ENCODE measurements at places on chromosomes 6 and 20.

DNA sequence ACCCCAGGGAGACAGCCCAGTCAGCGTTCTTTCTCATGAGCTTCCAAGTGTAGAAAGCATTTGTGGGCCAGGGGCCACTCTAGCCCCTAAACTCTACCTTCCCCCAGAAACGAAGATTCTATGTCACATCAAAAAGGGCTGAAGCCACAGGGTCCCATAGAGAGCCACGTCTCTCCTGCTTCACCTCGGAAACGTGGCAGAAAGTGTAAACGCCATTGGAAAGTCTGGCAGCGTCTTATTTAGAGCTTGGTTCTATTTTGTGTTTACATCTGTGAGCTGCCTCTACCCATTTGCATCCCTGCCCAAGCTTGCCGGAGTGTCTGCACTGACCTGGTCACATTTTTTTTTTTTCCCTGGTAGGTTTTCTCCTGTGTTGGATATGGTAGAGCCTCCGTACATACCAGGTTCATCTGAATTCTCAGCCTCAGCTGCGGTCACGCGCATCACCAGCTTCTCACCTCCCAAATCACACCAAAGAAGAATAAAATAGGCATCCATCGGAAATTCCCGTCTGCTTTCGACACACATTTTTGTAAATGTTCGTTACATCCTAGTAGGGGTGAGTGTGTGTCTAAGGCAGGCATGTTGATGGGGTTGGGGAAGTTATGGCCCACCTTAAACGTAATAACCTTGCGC lies 62.6 kb downstream of the NPEPL1 start:
- no peak for DNase-seq

- no peak for DNase-seq
Measured at GRCh38 chr6:92840246-92840930, 579.0 kb downstream of the EPHA7 start.

DNA sequence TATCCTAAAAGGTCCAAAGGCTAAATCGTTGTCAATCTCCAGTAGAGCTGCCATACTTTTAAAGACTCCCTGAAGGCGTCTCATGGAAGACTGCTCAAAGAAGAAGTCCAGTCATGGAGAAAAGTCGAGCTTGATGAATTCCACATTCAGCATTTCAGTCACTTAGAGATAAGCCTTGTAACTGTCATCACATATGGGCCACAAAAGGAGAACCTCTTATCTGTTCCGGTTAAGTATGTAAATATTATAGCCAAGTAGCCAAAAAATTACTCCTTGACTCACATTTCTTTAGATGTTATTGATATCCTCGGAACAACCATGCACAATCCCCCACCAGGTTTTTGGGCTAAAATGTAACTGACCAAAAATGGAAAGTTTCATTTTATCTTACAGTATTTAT lies 9.8 kb upstream of the CNKSR3 start:
- DNase-seq = no peak

DNA sequence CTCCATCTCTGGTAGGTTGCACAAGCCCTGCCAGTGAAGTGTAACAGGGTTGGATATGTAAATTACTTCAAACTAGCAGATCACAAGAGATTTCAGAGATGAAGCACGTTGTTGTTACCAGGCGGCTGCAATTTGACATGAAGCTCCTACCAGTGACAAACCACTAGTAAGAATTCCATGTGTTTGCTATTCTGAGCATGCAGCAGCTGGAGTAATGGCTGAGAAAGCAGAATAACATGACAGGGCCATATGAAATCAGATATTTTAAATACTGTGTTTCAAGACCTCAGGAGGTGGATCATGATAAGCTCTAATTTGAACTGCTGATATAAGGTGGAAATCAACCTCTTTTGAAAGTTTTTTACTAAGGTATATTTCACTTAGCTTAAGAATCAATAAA lies 11.4 kb downstream of the RIN2 start:
- DNase-seq = no peak

DNA sequence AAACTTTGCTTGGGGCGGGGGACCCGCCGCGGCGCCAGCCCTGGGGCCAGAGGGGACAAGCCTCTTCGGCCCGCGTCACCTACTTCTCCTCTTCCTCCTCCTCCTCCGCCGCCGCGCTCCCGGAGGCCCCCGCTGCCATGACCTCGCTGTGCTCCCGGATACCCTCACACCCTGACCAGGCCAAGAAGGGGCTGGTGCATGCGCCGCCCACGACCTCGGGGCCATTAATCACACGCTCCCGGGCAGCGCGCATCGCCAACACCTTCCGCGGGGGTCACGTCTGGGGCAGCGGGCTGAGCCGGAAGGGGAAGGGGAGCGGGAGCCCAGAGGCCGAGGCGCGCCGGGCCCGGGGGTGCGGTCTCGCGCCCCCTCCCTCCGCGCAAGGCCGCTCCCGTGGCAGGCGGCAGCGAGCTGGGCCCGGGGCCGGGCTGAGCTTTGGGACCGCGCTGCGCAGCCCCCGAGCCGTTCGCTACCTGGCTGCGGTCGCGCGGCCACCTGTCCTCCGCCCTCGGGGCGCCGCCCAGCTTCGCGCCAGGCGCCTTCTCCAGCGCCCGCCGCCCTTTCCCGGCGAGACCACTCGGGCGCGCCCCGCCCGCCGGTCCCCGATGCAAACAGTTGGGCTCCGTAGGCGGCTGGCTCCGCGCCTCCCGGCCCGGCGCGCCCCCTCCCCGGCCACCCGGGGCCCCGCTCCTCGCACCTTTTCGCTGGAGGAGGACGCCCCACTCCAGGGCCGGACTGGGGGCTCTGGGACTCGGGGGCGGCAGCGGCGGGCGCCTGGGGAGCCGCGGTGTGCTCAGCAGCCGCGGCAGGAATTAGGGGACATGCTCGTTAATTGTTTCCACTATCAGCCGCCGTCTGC lies 575 bp upstream of the CNR1 start:
- DNase-seq = no peak

DNA sequence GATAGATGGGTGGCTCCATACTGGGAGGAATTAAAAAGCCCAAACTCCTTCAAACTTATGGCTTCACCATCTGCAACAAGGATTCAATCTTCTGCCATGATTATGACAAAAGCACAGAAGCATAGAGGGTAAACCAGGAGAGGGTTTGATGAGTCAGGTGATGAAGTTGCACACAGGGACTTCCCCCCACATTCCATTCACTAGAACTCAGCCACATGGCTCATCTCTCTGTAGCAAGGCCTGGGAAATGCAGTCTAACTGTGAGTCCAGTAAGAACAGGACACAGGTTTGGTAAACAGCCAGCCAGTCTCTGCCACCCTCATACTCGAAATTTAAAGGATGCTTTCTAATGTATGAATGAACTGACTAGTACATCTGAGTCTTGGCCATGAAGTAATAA lies 142.9 kb downstream of the HIVEP2 start:
- DNase-seq = no peak

GRCh38 chr6:156731396-156731795 lies 45.8 kb upstream of the ARID1B start:
- DNase-seq = no peak

- DNase-seq = no peak
Measured at GRCh38 chr6:85404564-85405174, 45.2 kb upstream of the NT5E start.

- DNase-seq = no peak
Measured at GRCh38 chr20:25469558-25469957, 62.1 kb downstream of the GINS1 start.

- DNase-seq = no peak
Measured at GRCh38 chr6:167464177-167464576, 139.3 kb downstream of the TTLL2 start.

- no peak for DNase-seq
Measured at GRCh38 chr20:62332421-62332820, 29.6 kb downstream of the ADRM1 start.

DNA sequence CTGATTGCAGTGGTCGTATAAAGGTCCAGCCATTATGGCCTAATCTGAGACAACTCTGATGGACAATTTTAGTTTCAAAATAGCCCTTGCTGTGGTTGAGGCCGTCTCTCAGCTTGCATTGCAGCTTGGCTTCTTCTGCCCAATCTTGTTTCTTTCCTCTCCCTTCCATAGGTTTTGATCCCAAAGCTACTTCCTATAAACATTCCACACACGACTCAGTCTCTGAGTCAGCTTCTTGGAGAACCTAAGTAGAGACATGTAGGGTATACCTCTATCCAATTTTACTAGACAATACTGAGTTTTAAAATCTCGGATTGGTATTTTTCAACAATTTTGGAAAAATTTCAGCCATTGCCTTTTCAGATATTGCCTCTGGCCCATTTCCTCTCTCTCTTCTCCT lies 13.4 kb downstream of the IYD start:
- DNase-seq = no peak

GRCh38 chr6:50591135-50591534 lies 122.2 kb upstream of the TFAP2D start:
- DNase-seq = no peak

GRCh38 chr6:79468116-79468515 lies 69.1 kb downstream of the LCA5 start:
- no peak for DNase-seq

DNA sequence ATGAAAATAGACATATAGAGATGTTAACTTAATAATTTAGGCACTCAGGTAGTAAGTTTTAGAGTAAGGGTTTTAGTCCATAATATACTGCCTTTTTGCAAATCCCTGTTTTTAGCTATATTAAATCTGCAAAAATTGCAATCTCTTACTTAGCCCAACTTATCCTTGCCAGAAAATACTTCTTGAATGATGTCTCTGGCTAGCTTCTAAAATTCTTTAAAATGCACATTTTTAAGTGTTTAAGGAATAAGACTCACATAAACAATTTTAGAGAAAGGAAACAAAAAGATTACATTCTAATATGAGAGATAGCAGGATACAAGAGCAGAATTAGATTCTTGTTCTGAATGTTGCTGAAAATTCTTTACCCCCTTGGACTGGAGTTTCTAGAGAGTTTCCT lies 25.8 kb upstream of the RFPL4B start:
- DNase-seq = no peak

GRCh38 chr6:145319605-145320004 lies 415.7 kb downstream of the EPM2A start:
- no peak for DNase-seq

GRCh38 chr20:23918101-23918862 lies 38.7 kb upstream of the CST5 start:
- no peak for DNase-seq

GRCh38 chr6:31630177-31630934 lies 9.8 kb downstream of the PRRC2A start:
- no peak for DNase-seq

DNA sequence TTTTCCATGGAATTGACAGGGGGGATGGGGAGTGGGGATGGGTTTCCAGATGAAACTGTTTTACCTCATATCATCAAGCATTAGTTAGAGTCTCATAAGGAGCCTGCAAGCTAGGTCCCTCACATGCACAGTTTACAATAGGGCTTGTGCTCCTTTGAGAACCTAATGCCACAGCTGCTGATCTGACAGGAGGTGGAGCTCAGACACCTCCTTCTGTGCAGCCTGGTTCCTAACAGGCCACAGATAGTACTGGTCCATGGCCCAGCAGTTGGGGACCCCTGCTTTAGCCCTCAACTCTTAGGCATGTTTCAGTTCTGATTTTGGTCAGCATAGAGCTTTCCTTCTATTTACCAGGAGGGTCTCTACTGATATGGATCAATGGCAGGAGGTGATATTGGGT lies 251.6 kb downstream of the LAMA2 start:
- DNase-seq = no peak

DNA sequence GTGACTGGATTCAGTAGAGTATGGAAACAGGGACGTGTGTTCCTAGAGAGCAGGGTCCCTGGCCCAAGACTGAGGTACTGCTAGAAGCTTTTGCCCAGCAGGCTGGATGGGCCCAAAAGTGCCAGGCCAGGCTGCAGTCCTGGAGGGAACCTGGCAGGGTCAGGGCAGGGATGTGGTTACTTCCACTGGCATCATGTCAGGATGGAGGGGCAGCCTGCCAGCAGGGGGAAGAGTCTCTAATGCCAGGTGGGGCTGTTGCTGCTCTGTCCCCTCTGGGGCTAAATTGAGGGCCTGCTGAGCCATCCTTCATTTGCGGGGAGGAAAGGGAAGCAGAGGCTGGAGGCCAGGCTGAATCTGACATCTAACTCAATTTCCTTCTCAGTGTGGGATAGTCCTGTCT lies 17.2 kb downstream of the ZDHHC14 start:
- DNase-seq = no peak

- DNase-seq = no peak
Measured at GRCh38 chr6:44415449-44415848, 27.9 kb downstream of the CDC5L start.

GRCh38 chr6:161917645-161918044 lies 643.8 kb upstream of the AGPAT4 start:
- no peak for DNase-seq

DNA sequence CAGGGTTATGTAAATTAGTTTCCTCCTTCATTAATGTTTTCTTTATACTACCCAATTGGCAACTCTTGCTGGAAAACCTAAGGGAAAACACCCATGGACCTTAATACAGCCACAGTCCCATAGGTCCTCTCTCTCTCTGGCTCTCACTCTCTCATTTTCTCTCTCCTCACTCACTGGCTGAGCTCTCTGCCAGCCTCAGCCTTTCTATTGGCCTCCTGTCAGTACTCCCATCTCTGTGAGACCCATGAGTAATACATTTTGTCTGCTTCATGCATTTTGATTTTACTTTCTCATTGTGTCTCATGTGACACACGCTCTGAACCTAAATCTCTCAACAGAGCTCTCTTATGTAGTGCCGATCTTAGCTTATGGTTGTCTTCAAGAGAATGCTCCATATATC lies 907.5 kb downstream of the C6orf118 start:
- DNase-seq = no peak

- no peak for DNase-seq
Measured at GRCh38 chr20:58397429-58397828, 8.4 kb downstream of the VAPB start.

DNA sequence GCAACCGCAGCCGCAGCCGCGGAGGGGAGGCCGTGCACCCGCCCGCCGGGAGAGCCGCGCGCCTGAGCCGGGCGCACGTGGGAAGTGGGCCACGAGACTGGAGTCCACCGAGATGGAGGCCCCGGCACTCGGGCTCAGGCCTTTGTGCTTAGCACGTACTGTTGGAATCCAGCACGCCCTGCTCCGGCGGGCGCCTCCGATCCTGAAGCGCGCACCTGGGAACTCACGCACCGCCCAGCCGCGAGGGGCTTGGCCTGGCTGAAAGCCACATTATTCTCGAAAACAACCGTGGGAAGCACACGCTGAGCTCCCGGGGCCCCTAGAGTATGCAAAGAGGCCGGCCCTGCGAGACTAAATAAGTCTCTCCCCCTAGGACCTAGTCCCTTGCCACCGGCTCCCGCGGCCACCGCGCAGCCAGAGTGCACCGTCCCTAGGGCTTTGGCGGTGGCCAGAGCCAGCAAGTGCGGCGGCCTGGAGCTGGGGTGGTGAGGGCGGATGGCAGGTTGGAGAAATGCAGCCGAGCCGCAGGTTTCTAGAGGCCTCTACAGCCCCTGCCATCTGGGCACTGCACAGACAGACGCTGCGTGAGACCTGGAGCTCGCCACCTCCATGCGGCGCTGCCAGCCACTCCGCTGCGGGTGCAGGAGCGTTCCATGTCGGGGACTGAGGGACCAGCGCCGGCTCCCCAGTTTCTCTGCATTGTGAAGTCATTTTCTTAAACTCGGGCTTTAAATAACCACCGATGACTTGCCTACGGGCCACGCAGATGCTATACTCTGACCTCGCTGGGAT lies 42.0 kb upstream of the LY86 start:
- DNase-seq = peak; percentile 22
